ENCODE measurements at places on chromosomes 7 and 10.

GRCh38 chr10:34590793-34591192 is 224.3 kb downstream of the PARD3 start:
- DNase-seq: no peak

DNA sequence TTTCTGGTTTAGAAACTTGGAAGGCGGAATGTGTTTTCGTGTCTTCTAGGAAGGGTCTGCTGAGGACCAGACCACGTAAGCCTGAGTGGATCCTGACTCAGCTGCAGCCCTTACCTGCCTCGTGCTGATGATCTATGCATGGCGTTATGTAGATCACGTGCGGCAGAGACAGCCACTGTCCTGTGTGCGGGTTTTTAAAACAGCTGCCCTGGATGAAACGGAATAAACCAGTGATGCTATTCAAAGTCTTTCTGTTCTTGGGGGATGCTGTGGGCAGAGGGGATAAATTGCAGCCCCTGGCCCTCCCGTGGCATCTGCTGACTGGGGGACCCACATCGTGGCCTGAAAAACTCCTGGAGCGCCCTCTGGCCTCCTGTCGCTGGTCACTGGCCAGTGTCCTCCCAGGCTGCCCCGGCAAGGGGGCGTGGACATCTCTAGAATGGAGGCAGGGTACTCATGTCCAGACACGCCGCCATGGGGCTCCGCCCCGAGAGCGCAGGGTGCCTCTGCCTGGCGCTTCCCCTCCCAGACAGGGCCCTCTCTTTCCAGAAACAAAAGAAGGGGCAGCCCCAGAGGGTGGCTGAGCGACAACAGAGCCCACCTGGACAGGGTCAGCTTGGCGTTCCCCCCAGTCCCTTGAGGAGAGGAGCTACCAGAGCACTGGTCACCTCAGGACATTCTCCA is 13.2 kb downstream of the ALKBH4 start:
- DNase-seq: peak; percentile 94

GRCh38 chr7:12800486-12800885 is 113.1 kb downstream of the ARL4A start:
- no peak for DNase-seq

GRCh38 chr10:94012834-94013233 is 19.1 kb downstream of the PLCE1 start:
- DNase-seq: no peak

- peak; percentile 44 for DNase-seq
Measured at GRCh38 chr10:22218448-22218847, 633 bp upstream of the EBLN1 start.

GRCh38 chr7:125316466-125316865 is 386.8 kb upstream of the POT1 start:
- DNase-seq: peak; percentile 87

GRCh38 chr10:51964630-51965029 is 265.2 kb upstream of the CSTF2T start:
- DNase-seq: no peak

GRCh38 chr7:11104578-11104977 is 130.9 kb downstream of the PHF14 start:
- DNase-seq: no peak

GRCh38 chr10:10165415-10165814 is 852.3 kb upstream of the CELF2 start:
- DNase-seq: no peak

DNA sequence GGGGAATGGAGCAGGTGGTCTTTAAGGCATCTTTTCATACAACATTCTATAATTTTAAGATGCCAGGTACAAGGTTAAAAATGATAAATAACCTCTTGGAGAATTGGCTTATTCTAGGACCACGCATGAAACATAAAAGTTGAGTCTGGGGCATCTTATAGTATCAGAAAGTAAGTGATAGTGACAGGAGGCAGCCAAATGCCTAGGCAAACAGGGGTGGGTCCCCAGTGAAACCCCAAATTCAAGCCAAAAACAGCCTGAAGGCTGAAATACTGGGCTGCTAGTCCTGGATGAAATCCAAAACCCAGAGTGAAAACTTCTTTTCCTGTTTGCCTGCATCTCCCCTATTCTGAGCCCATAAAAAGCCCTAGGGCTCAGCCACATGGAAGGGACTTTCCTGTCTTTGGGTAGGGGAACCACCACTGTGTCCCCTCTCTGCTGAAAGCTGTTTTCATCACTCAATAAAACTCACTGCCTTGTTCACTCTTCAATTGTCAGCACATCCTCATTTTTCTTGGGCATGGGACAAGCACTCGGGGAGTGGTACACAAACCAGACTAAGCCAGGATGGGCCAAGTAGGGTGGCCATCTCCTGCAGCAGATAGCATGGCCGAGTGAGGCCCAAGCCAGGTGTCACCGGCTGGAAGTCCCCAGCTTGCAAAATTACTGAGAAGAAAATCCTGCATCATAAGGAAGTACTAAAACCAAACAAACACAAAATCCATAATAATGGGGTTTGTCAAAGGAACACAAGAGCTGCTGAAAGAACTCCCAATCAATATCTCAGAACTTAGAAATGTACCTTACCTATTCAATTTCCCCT is 241.6 kb upstream of the GALNT17 start:
- DNase-seq: no peak

- DNase-seq: no peak
Measured at GRCh38 chr10:30447125-30447799, 13.3 kb downstream of the MAP3K8 start.

DNA sequence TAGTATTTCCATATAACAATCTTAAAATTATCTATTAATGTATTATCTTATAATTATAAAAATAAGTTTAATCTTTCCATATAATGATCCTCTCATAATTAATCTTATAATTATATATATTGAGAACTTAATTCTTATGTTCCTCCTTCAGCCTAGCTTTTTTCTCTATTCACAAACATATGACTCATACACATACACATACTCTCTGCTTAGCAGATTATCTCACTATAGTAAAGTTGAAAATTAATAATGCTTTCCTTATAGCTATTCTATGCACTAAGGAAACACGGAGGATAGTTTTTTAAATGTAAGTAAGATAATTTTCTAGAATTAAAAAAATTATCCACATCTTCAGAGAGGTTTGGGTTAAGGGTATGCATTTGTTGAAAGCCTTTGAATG is 47.7 kb upstream of the ITGB8 start:
- DNase-seq: peak; percentile 82

GRCh38 chr10:75403939-75404814 is 2.6 kb upstream of the ZNF503 start:
- peak; percentile 91 for DNase-seq

- no peak for DNase-seq
Measured at GRCh38 chr7:4045450-4045849, 636.6 kb upstream of the FOXK1 start.

GRCh38 chr10:24721229-24722106 is 2.2 kb downstream of the ARHGAP21 start:
- no peak for DNase-seq

GRCh38 chr7:121414436-121414835 is 18.3 kb upstream of the FAM3C start:
- DNase-seq: no peak

GRCh38 chr7:15688279-15688626 is 1.8 kb upstream of the MEOX2 start:
- no peak for DNase-seq

DNA sequence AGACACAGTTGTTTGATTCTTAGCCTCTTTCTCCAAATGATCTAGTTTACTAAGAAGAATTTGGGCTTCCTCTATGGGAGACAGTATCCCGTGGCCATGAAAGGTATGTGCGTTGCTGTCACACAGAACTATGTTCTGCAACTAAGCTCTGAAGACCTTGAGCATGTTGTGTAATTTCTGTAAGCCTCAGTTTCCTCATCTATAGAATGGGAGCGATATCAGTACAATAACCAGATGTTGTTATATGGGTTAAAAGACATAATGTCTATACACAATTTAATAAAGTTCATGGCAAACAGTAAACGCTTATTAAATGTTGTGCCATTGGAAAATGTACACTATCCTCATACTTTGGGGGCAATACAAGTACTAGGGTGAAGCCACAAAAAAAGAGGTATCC is 185.5 kb upstream of the ASAH2 start:
- no peak for DNase-seq

DNA sequence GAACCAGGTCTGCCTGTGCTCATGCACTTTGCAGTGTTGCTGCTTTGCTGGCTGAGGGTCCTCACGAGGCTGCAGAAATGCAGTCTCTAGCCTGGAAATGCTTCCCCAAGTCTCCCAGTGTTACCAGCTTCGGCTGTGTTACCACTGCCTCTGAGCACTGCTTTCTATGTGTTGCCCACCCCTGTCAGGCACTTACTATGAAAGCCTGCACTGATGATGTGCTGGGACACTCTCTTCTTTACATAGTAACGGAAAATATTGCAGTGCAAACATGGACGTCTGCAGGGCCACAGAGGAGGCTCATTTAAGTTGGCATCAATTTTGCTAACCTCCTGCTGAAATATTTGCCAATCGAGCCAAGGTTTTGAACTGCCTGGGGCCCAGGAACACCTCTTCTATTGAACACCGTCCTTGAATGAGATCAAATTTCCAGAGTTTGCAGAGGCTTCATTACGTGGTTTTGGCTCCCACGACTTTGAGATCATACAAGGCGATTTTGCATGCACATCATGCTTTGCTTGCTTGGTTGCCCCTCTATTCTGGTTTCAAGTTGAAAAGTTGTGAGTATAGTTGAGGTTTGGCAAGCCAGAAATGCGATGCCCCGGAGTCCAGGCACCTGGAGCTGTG is 404.7 kb upstream of the PODXL start:
- no peak for DNase-seq

DNA sequence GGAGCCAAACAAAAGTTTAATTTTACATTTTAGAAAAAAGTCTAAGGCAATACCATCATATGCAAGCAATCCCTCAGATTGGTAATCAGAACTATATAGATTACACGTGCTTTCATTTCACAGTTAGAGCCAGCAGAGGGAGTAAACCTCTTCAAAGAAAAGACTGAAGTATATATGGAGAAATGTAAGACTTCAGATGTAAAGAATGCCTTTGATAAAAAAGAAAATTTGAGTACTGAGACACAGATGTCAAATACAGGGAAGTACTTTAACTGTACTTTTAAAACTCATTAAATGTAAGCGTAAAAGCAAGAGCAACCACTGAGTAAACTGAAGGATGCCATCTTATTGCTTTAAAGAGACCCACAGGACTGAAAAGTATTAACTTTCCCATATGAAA is 101.4 kb upstream of the FAM133B start:
- DNase-seq: peak; percentile 84

- DNase-seq: peak; percentile 54
Measured at GRCh38 chr10:88525371-88526069, 57.6 kb downstream of the RNLS start.

GRCh38 chr10:29763396-29763795 is 128.6 kb upstream of the SVIL start:
- no peak for DNase-seq
